ENCODE measurements at places on chromosomes 7 and 10.
A peak's percentile ranks its signal among the peaks of the same experiment; 100 is the strongest.

DNA sequence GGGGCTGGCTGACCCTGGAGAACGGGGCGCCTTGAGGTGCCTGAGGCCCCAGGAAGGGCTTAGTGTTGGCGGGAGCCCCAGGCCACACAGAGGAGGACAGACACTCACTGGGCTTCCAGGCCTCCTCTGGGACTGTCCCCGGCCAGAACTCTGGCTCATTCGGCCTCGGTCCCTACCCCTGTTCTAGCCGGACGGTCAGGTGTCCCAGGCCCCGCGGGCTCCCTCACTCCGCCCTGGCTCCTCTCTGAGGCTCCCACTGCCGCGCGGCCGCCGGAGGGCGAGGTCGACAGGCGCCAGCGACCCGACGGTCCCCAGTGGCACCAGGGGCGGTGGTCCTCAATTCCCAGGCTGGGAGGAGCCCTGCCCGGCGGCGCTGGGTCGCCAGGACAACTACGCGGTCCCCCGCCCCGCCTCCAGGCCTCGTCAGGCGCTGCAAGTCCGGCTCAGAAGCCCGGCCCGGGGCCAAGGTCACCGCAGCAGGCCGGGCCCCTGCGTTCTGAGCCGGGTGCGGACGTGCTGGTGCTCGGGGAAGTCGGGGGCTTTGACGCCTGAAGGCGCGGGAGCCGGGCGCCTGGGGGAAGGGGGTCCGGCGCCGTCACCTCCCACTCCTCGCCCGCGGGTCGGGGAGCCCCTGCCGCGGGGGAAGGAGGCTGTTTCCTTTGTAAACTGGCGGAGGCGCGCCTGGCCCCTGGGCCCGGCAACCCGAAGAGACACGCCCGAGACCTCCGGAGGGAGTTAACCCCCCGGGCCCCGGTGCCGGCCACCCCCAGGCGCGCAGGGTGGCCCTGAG is 1.1 kb upstream of the PWWP2B start:
- DNase-seq = peak; percentile 84
- H3K4me1 ChIP-seq = peaks cover 25% of the 10 kb centered on the region
- no peak overlapping the region for H3K4me3 ChIP-seq

DNA sequence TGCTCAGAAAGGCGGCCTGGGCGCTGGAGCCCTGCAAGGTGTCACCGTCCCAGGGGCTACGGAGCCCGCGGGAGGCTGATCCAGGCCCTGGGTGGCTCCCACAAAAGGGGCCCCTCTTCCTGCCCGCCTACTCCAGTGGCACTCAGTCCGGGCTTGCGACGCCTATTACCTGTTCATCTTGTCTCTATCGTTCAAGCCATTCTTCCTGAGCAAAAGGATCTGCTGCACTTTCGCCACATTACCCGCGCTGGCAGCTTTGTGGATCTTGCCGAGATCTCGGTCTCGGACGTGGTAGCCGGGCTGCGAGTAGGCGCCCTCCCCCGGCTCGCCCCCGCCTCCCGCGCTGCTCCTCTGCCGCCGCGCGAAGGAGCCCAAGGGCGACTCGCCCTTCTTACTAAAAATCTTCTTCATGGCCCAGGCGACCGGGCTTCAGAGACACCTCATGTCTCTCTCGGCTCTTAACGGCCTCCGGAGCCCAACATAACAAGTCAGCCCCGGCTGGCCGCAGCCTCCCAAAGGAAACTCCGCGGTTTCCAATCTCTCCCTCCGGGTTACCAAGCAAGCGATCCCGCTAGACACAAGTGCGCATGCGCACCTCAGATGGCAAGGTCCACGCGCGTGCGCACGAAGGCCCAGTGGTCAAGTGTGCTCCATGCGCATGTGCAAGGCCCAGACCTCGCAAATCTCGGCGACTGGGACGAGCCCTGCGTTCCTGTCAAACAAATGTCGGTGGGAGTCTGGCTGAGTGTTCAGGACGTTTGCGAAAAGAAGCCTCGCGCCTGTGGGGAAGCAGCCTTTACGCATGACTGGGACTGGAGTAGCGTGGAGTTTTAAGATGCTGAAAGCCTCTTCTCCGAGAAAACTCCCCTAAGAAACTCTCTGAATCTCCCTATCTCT is at the start of gene ANKRD26:
TSS of gene ANKRD26 (minus strand) at position 579 of the 897 bp plus-strand sequence. CDS start at position 411, 168 bp downstream.
- H3K27ac ChIP-seq = peak within 1 kb of the TSS; percentile 98
- peak within 1 kb of the TSS; percentile 94 for H3K4me3 ChIP-seq
- peak; percentile 98 for DNase-seq

DNA sequence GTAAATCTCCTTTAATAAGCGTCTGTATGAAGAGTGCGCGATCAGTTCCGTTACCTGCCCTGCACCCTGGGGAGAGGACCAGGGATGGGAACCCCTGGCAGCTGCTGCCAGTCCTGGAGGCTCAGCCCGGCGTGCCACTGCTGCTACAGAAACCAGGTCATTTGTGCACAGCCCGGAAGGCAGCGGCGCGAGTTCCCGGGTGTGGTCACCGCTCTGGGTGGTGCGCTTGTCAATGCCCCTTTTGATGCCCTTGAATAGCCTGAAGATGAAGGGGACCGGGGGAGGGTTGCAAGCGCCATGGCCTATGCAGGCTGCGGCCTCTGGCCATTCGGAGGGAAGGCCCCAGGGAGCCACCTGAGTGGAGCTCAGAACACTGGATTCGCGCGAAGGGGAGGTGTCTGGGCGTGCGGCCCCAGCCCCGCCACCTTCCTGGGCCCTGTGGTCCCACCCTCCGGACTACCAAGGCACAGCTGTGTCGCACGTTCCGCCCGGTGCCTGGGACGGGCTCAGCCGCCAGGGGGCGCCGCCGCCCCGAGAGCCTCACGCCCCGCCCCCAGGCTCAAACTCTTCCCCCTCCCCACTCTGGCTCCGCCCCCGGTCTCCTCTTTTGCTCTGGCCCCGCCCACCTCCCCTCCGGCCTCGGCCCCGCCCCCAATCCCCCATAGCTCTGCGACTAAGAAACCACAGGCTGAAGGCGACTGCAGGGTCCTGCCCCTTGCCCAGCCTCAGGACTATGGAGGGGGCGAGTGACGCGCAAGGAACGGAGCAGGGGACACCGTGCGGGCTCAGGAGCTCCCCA is 16.5 kb downstream of the AP5Z1 start:
- H3K4me1 ChIP-seq = peaks cover 8% of the 10 kb centered on the region
- peak; percentile 89 for DNase-seq
- peaks cover 22% of the 10 kb centered on the region for H3K36me3 ChIP-seq
- no peak overlapping the region for H3K4me3 ChIP-seq
- no peak overlapping the region for H3K27ac ChIP-seq

- H3K27ac ChIP-seq = no peak overlapping the region
- H3K36me3 ChIP-seq = peaks cover 35% of the 10 kb centered on the region
- H3K4me3 ChIP-seq = no peak overlapping the region
- DNase-seq = no peak
- no peaks in the 10 kb centered on the region for H3K27me3 ChIP-seq
- H3K4me1 ChIP-seq = no peaks in the 10 kb centered on the region
Measured at GRCh38 chr10:24425151-24425550, 216.2 kb downstream of the KIAA1217 start.

DNA sequence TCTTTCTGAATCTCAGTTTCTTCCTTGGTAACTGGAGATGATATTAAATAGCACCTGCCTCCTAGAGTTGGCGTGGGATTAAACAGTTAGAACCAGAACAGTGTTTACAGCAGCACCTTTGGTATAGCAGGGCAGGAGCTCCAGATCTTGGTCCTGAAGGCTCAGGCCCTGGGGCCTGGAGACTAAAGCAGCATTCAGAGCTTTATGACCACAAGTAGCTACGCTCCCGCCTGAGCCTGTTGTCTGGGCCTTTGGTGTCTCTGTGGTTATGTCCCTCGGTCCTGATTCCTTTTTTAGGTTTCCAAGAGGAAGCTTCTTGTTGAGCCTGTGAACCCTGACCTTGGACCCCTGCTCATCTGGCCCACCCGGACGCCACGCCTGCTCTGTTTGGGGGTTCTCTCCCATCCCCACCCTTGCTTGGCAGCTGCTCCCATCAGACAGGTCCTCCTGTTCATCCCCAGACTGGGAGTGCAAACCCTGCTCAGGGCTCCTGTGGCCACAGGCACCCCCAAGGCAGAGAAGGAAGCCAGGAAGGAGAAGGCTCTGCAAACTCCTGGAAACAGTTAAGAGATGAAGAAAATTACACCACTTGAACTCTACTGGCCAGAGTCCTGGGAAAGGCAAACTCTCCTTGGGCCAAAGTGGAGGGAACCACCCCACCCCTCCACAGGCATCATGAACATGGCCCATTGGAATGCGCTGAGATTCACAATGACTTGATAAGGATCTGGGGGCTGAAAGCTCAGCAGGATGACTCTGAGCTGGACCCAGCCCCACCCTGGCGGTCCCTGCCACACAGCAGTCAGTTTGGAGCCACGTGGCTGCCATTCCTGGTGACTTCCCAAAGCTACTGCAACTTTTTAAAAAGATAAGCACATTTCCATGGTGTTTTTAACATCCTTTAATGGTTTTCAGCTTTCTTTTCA is 50.1 kb upstream of the TMEM72 start:
- peaks cover 57% of the 10 kb centered on the region for H3K4me1 ChIP-seq
- H3K27ac ChIP-seq = no peak overlapping the region
- H3K27me3 ChIP-seq = peaks cover 44% of the 10 kb centered on the region

DNA sequence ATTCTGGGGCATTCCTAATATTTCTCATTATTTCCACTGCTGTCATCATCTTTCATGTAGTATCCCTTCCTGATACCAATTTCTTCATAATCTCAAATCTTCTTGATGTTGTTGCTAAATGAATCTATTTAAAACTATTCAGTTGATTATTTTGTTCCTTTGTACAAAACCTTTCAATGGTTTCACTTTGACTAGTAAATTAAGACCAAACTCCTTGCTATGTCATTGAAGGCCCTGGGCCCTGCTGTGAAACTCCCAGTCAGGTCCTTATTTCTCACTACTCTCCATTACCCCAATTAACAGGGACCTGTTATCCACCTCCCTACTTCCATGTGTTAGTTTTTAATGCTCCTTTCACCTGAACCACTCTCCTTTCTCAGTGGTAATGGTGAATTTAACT is 97.0 kb downstream of the CTTNBP2 start:
- peaks cover 88% of the 10 kb centered on the region for H3K36me3 ChIP-seq
- peaks cover 12% of the 10 kb centered on the region for H3K4me1 ChIP-seq
- H3K27ac ChIP-seq = no peak overlapping the region
- no peak overlapping the region for H3K4me3 ChIP-seq
- no peak for DNase-seq

DNA sequence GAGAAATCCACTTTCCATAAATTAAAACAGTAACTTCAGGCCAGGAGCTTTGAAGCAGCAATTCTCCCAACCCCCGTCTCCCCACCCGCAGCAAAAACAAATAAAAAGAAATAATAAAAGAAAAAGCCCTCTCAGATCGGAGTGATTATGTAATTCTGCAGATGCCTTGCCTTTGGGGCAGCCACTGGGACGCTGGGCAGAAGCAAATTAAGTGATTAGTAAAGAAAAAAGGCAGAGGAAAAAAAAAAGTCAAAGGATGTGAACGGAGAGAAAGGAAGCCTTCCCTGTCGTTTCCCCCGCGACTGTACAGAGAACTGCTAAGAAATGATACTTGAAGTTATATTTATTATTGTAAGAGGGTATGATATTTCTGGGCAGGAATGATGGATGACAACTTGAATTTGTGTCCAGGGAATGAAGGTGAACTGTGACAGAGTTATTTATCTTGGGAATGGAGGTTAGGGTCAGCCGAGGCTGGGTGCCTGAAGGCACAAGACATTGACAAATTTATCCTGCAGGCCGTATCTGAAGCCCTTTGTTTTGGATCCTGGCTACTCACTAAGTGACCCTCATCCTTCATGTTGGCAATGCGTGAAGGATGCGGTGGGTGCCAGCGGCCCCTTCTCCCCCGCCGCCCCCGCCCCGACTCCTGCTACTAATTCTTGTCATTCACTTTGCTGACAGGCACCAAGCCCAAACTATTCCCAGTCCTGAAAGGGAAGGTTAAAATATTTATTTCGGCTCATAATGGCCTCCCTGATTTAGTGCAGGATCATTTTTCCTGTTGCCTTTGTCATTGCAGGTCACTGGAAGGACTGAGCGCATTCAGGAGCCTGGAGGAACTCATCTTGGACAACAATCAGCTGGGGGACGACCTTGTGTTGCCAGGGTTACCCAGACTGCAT is 604.0 kb downstream of the LRMDA start:
- peak; percentile 60 for DNase-seq
- H3K36me3 ChIP-seq = peaks cover 20% of the 10 kb centered on the region
- peaks cover 55% of the 10 kb centered on the region for H3K4me1 ChIP-seq
- peak overlapping the region; percentile 95 for H3K27ac ChIP-seq
- H3K27me3 ChIP-seq = peaks cover 7% of the 10 kb centered on the region

DNA sequence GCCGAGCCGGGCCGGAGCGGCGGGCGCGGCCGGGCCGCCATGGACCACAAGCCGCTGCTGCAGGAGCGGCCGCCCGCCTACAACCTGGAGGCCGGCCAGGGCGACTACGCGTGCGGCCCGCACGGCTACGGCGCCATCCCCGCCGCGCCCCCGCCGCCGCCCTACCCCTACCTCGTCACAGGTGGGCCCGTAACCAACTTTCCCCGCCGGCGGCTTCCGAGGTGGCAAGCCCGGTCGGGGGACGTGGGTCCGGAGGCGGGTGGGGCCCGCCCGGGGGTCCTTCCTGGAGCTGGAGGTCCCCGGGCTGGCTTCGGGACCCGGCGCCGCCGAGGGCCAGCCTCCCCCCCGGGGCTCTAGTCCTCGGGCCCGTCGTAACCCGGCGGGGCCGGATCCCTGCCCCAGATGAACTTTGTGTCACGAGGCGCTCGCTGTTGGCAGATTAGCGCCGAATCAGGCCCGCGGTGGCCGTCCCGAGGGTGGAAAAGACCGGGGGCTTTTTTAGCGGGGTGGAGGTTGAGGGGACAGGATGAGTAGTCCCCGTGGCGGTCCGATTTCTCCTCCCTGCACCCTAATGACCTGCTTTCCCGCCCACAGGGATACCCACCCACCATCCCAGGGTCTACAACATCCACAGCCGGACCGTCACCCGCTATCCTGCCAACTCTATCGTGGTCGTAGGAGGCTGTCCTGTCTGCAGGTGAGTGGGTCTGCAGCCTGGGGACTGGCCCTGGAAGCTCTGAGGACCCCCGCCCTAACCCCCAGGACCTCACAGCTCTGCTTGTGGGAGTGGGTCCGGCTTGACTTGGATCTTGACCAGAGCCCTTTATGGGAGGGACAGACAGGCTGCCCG is 496 bp downstream of the BRI3 start:
- peak overlapping the region; percentile 92 for H3K4me3 ChIP-seq
- peaks cover 46% of the 10 kb centered on the region for H3K4me1 ChIP-seq
- H3K27ac ChIP-seq = no peak overlapping the region
- no peaks in the 10 kb centered on the region for H3K36me3 ChIP-seq
- no peaks in the 10 kb centered on the region for H3K27me3 ChIP-seq

GRCh38 chr7:19713676-19714075 is 4.8 kb upstream of the POLR1F start:
- no peak overlapping the region for H3K27ac ChIP-seq
- peaks cover 5% of the 10 kb centered on the region for H3K4me1 ChIP-seq
- H3K27me3 ChIP-seq = peaks cover 14% of the 10 kb centered on the region
- peak; percentile 34 for DNase-seq
- no peaks in the 10 kb centered on the region for H3K36me3 ChIP-seq
- no peak overlapping the region for H3K4me3 ChIP-seq

- H3K27me3 ChIP-seq = peaks cover 15% of the 10 kb centered on the region
- H3K4me1 ChIP-seq = peaks cover 38% of the 10 kb centered on the region
- peaks cover 17% of the 10 kb centered on the region for H3K36me3 ChIP-seq
- H3K4me3 ChIP-seq = peak overlapping the region; percentile 97
- H3K27ac ChIP-seq = peak overlapping the region; percentile 90
- no peak for DNase-seq
Measured at GRCh38 chr7:32941681-32942414, 15.4 kb upstream of the FKBP9 start.

All from nephron progenitor cell (in vitro differentiated cells).